ENCODE measurements at places on chromosomes 6 and 20.

GRCh38 chr6:110491644-110492317 is 15.4 kb upstream of the SLC22A16 start:
- DNase-seq, result no peak

DNA sequence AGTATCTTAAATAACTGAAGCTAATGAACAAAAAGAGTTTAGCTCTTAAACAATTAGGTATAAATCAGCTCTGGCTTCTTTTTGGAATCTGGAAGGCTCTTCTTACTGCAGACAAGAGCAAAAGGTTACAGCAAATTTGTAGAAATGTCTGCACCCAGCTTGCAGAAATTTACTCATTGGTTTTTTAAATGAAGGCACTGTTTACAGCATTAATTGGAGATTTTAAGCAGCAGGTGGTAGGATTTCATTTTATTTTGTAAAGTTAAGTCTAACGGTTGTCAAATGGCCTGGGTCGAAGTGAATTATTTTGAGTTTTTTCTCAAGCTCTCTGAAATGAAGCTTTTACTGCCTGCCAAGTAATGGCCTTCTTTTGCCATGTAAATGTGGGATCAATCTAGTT is 102.1 kb downstream of the NRSN1 start:
- DNase-seq, result no peak

DNA sequence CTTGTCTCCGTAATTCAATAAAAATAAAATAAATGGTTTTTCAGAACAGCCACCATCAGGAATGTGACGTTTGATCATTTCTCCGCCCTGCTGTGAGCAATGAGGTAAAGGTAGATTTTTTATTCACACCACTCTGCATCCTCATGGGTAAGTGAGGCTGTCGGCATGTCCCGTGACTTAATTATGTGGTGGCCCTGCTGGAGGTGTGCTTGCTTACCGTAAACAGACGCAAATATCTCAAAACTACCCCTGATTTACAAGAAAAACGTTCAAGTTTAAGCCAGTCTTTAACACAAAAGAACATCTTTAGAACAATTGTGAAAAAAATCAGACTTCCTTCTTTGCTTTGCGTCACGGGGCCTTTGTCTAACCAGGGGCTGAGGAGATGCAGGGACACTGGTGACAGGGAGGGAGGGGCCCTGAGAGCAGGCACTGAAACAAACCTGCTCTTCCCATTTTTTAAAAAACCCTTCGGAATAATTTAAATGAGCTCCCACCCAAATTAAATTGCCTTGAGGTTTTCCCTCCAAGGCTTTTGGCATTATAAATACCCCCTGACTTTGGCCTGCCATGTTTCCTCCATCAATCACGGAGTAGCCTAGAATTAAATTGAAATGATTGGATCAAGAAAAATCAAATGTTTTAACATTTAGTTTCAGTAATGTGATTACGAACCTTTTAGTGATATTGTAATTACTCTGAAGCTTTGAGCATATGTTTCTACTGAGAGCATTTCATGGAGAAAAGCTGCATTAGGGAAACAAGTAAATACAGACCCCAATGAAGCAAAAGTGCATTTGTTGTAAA is 13.4 kb downstream of the PRKN start:
- no peak for DNase-seq

DNA sequence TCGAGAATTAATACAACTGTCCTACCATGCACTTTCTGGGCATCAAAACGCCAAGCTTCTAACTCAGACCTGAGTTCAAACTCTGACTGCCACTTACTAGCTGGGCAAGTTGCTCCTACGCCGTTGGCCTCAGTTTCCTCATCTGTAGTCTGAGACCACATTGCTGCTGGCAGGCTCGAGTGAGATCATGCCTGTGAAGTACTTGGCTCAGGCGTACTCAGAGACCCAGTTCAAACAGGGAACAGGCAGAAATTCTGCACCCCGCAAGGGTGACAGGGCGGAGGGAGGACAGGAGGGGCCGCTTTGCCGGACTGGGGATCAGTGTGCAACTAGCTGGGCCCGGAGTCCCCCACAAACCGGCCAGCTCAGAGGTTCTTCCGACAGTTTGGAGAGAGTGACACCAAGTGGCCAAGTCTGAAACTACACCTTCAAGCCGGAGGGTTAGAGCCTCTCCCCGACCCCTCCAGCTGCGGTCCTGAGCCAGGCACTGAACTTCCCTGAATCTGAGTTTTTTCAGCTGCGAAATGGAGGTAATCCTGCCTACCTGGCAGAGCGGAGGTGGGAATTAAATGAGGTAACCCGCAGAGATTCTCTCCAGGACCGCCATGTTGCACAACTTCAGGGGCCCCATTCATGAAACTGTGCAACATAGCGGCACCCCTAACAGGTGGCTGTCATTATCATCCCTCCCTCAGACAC is 46.0 kb upstream of the PTPN1 start:
- DNase-seq, result peak; percentile 10

GRCh38 chr6:169804427-169804826 is 53.0 kb downstream of the ERMARD start:
- DNase-seq, result no peak

DNA sequence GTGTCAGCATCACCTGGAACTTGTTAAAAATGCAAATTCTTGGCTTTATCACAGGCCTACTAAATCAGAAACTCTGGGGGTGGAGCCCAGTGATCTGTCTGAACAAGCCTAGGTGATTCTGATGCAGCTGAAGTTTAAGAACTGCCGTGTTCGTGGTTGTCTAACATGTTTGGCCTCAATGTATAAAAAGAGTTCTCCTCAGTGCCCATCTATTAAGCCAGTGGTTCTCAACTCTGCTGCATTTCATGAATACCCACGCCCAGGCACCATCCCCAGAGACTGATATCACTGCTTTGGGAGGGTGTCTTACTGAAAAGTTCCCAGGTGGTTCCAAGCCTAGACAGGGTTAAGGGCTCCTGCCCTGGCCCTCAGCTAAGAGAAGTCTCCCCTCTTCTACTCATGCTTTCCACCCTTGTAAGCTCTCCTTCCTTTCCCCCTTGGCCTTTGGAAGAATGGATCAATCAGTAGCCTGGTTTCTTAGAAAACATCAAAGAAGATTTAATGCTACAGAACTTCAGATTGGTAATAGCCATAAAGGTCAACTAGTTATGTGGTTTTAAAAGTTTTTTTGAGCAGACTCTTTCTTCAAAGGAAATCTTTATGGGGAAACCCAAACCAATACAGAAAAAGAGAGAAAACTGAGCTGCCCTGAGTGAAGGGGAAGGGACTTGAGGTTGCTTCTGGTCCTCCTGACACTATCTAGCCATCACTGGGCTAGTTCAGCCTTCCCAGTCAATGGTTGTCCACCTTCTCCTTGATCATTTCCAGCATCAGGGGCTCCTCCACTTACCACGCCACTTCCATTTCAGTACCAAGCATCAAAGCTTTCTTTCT is 38.9 kb upstream of the TNFAIP3 start:
- DNase-seq, result no peak

GRCh38 chr6:11869672-11870340 is 91.2 kb upstream of the ADTRP start:
- no peak for DNase-seq

DNA sequence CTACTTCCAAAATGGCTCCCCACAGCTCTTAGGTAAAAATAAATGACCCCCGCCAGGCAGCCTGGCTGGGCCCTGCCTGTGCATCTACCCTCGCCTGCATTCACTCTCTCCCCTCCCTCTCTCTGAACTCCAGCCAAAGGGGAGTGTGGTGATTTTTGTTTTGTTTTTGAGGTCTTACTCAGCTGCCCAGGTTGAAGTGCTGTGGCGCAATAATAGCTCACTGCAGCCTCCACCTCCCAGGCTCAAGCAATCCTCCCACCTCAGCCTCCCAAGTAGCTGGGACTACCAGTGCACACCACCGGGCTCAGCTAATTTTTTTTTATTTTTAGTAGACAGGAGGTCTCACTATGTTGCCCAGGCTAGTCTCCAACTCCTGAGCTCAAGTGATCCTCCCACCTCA is 15.8 kb downstream of the NFATC2 start:
- DNase-seq, result no peak

DNA sequence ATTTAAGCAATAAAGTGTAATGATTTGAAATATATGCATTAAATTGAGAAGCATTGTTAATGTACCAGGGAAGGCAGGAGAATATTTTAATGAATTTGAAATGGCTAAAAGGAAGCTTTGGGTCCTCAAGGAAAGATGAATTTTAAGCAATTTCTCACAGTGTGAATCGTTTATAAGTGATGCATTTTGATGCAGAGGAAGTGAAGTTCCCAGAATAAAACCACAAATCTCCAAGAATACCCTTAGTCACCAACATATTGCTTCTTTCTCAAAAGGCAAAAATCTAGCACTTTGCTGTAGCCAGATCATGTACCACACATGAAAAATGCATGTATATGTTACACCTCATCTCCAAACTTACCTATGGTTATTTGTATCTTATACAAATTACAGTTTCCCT is 11.7 kb downstream of the TPD52L1 start:
- no peak for DNase-seq

- DNase-seq, result no peak
These were observed 4.0 kb downstream of the PPP1R18 start for GRCh38 chr6:30682143-30683117.

DNA sequence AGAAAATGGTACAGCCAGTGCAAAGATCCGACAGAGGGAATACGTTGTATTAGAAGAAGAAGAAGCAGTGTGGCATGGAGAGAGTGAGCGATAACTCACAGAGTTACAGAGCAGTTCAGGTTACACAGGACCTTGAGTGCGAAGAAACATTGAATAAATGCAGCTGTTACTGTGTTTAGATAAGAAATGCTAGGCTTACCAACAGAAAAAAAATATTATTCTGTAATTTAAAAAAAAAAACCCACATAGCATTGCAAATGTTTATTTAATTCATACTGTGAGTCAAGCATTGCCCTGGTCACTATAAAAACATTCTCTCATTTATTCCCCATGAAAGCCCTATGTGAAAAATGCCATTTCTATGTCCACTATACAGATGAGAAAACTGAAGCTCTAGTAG is 373.4 kb upstream of the EPHA7 start:
- DNase-seq, result no peak

- no peak for DNase-seq
These were observed 160.3 kb downstream of the EYA2 start for GRCh38 chr20:47054945-47055344.

DNA sequence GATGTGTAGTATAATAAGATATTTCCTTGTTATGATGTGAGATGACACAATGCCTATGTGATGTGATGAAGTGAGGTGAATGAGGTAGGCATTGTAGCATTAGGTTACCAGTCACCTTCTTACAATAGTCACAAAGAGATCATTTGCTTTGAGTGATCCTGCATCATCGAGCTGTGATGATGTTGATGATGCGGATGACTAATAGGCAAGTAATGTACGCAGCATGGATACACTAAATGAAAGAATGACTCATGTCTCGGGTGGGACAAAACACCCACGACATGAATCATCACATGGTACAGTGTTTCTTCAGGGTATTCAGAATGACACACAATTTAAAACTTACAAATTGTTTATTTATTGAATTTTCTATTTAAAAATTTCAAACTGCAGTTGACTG is 806.3 kb upstream of the GJE1 start:
- DNase-seq, result no peak

- no peak for DNase-seq
These were observed 25.5 kb downstream of the C6orf15 start for GRCh38 chr6:31086788-31087440.

GRCh38 chr6:21900730-21901129 is 307.2 kb downstream of the SOX4 start:
- DNase-seq, result no peak

- no peak for DNase-seq
These were observed 27.3 kb upstream of the GABRR1 start for GRCh38 chr6:89244241-89244985.

GRCh38 chr20:19322061-19322985 is 109.9 kb downstream of the SLC24A3 start:
- no peak for DNase-seq

GRCh38 chr6:117072781-117073180 is 192.6 kb upstream of the VGLL2 start:
- no peak for DNase-seq

DNA sequence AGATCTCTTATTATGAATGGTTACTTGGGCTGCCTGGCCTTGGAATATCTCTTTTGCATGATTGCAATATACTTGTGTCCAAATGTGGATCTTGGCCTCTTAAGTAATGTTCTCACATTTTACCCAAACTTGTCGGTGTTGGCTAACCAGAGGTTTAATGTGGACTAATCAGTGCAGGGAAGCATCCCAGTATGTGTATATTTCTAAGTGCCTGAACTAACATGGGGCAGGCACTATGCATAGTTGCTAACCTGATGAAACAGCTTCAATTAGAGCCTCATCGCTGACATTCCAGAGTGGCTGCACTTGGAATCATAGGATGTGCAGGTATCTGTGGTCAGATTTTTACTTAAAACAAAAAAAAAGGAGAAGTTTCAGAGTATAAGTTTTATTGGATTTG is 160.0 kb downstream of the PDE7B start:
- no peak for DNase-seq

DNA sequence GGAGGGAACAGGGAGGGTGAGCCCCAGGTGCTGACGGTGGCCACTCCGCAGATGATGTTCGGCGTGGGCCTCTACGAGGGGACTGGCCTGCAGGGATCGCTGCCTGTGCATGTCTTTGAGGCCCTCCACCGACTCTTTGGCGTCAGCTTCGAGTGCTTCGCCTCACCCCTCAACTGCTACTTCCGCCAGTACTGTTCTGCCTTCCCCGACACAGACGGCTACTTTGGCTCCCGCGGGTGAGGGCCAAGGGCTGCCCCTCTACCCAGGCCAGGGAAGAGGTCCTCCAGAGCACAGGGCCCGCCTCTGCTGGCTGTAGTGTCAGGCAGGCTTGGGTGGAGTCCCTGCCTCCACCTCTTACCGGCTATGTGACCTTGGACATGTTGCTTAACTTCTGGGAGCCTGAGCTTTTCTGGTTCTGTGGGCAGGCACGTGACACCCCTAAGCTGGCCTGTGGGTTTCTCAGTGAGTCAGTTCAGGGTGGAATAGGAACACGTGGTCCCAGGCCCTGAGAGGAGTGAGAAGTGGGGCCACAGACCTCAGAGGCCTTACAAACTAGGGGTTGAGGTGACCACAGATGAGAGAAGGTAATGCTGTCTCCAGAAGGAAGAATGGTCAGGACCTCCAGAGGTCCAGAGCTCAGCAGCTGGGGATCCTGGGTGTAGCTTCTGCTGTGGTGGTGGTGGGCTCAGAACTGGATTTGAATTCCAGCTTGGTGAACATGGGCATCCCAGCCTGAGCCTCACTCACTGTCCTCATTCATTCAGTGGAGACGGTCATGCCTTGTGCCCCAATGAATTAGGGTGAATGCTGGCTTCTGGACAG is 11.9 kb downstream of the PCIF1 start:
- no peak for DNase-seq

GRCh38 chr6:75546381-75546780 is 52.8 kb upstream of the FILIP1 start:
- no peak for DNase-seq

GRCh38 chr6:168137024-168137423 is 58.0 kb upstream of the FRMD1 start:
- DNase-seq, result no peak

DNA sequence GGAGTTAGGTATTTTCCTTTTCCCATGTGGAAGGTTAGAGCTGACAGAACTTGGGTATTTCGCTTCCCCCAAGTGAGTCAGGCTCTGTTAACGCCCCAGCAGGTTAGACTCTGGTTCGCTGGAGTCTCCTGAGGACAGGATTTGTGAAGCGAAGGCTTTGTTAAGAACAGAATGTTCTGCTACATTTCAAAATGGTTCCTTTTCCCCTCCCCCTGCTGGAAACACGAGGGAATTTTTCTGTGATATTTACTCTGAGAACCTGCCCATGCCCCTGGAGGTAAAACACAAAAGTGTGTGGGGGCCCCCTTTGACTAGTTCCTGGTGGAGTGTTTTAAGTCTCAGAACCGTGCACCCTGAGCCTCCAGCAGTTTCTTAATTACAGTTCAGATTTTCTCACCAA is 731.4 kb upstream of the CITED2 start:
- no peak for DNase-seq

GRCh38 chr20:52446421-52447224 is 255.0 kb upstream of the ZFP64 start:
- no peak for DNase-seq

Data from hypothalamus (tissue), 51 donors.